ENCODE measurements at places on chromosomes 3 and 15.

DNA sequence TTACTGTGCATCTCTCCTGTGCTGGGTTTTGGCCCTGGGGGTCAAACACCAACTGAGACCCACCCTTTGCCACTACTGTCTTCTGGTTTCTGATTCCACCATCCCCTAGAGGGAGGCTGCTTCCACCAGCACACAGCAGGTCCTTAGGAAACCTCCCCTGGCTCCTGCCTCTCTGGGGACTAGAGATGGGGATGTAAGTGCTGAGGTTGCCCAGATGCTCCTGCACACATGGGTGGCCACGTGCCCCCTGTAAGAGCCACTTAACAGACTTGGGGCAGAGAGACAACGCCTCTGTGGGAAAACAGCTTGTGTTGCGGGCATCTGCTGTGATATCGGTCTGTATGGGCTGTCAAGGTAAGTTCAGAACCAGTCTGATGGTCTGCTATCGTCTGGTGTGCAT is 83.4 kb downstream of the ATP2B2 start:
- DNase-seq, result no peak

GRCh38 chr3:171125010-171125409 is 98.5 kb upstream of the SLC2A2 start:
- DNase-seq, result no peak

DNA sequence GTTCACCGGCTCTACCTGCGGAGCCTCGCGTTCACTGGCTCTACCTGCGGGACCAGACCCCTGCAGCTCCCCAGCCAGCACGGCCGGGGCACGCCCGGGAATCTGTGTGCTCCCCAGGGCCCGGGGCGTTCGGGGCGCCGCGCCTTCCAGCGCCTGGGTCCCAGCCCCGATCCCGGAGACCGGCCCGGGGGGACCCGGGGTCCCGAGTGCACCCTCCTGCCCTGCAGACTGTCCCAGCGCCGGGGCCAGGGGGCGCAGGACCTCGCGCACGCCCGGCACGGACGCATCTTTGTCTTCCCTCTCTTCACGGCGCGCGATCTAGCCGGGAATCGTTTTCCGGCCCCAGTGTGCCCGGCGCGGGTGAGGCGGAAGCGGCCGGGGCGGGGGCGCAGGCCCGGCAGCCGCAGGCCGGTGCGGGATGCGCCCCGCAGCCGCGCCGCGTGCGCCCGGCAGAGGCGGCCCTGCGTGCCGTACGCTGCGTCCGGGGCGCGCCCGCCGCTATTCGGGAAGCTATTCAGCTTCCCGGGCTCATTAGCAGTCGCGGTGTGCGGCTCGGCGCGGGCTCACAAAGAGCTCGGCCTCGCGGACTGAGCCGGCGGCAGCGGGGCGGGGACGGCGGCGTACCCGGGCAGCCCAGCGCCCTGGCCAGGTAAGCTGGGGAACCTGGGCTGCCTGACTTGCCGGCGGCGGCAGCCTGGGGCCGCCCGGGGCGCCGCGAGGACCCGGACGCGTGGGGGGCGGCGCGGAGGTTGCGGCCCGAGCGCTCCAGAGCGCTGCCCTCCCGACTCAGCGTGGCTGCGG is at the start of gene APBA2:
TSS of gene APBA2 (plus strand) at position 345 of the 801 bp plus-strand sequence. CDS start 167,911 bp downstream, outside the sequence.
- no peak for DNase-seq

DNA sequence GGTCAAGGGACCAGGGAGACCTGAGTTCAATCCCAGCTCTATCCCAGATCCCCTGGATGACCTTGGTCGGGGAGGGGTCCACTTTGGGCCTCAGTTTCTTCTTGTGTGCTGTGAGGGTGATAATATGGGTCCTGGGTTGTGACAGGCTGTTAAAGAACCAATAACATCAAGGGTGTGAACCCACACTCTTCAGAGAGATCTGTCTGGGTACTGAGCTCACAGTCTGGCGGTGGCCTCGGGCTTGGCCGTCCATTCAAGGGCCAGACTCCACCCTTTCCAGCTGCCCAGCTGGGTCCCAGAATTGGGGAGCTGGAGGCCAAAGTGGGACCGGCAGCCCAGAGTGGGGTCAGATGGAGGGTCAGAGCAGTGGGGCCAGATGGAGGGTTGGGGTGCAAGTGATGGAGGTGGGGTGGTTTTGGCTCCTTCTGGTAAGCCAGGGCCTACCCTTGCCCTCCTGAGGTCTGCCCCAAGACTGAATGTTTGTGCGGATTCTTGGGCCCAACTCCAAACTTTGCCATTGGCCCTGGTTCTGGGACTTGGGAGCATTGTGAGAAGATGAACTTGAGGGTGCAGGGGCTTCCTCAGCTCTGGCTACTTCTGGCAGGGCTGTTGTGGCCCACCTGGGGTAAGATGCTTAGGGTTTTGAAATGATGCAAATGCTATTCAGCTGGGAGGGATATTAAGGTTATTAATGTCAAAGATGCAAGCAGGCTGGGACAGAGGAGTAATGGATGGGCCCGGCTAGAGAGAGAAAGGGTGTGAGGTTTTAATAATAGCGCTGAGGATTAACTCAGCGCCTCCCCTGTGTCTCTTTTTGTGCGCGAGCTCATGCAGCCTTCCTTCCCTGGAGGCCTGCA is 1.5 kb downstream of the CORO2B start:
- no peak for DNase-seq

- DNase-seq, result no peak
These were observed 142.5 kb downstream of the HCN4 start for GRCh38 chr15:73226093-73226814.

DNA sequence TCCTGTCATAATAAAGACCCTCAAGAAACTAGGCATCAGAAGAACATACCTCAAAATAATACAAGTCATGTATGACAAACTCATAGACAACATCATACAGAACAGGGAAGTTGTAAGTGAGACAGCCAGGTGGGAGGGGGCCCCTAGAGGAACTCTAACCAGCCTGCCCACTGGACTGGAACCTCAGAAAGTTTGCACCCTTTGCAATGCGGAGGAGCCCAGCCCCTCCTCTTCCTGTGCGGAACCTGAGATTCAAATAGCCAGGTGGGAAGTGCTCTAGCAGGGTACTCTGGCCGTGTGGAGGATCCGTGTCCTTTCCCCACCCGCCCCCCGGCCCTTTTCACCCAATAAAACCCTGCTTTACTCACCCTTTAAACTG is 387.0 kb upstream of the CBLB start:
- no peak for DNase-seq

GRCh38 chr15:98213346-98213979 is 253.0 kb downstream of the ARRDC4 start:
- DNase-seq, result no peak
